ENCODE measurements at places on chromosomes 1 and 21. TPM values are rescaled to one million over a fixed set of nuclear protein-coding genes. Genes with fewer than 3 reads are reported as not detected.
A peak's percentile ranks its signal among the peaks of the same experiment; 100 is the strongest.

HMCN1 gene
- 0.83 TPM for total RNA-seq

PYHIN1 gene
- not detected for total RNA-seq

GRCh38 chr1:112674986-112675727 lies 698 bp downstream of the MOV10 start:
- no peak for DNase-seq

GRCh38 chr1:77900687-77901293 lies 12.4 kb downstream of the NEXN start:
- peak; percentile 60 for DNase-seq

GRCh38 chr1:89198081-89198480 lies 661 bp downstream of the GBP4 start:
- no peak for DNase-seq

- DNase-seq: peak; percentile 98
Measured at GRCh38 chr21:41678016-41678923, 88.6 kb downstream of the RIPK4 start.

DNA sequence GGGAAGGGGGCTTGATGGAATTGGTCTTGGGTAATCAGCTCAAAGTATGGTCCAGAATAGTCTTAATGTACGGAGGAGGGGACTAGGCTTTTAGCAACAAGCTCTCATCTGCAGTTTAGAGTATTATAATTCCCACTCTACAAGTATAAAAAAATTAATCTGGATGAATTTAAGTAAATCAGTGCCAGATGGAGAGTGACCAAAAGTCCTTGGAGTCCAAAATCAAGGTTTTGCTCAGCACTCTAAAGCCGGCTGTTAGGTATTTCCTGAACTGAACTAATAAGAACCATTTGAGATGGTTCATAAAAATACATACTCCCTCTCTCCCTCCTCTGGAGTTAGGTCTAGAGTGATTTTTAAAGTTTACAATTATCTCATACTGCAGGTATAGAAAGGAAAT lies 23.7 kb downstream of the GLUL start:
- DNase-seq: peak; percentile 30

Measured in PC-9 (cell line).